Choroid plexus epithelial cell (primary cell): ENCODE measurements at places on chromosomes 1 and 21.

- DNase-seq, result no peak
Observed at GRCh38 chr1:219177363-219177762, 3.7 kb downstream of the LYPLAL1 start.

- no peak for DNase-seq
Observed at GRCh38 chr21:35451276-35451675, 402.2 kb upstream of the RUNX1 start.

- DNase-seq, result no peak
Observed at GRCh38 chr21:41295721-41296254, 20.8 kb upstream of the FAM3B start.

DNA sequence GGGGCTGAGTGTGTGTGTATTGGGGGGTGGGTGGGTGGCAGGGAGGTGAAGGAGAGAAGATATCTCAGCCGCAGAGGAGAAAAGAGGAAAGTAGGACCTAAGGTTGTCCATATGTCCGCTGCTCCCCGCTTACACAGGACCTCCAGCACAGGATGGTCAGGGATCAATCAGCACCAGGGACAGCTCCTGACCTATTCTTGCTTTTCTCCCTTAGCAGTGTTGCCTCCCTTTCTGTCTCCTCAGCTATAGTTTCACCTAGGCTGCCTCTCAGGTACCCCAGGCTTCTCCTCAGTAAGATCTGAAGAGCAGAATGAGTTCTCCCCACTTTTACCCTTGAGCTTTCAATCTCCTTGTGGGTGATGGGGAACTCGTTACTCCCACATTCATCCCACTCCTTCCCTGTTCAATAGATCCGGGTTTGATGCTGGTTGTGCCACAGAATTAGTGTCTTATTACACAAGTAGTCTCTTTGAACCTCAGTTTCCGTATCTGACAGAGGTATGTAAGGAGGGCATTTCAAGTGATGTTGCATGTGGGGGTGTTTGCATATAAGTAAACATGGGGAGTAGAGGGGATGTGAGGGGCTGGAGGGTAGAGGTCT is 1.4 kb upstream of the DPH2 start:
- DNase-seq, result peak; percentile 46

GRCh38 chr1:10631121-10631810 is 156.5 kb downstream of the PEX14 start:
- DNase-seq, result no peak

GRCh38 chr1:19423130-19423529 is 62.2 kb downstream of the CAPZB start:
- DNase-seq, result no peak

DNA sequence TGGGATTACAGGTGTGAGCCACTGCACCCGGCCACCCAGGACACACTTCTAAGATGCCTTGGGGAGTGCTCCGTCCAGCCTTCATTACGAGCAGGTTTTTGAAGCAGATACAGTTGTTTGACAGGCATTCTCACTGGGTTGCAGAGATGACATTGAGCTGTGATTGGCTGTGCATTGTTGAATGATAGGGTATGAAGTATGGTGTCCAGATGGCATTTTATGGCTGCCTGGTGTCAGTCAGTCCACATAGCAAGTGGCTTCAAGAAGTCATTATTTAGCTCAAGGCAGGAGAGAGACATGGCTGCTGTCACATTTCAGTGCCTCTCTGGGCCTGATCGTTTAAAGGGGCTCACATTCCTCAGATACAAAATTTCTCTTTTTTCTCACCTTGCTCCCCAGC is 14.8 kb upstream of the PADI2 start:
- DNase-seq, result no peak

DNA sequence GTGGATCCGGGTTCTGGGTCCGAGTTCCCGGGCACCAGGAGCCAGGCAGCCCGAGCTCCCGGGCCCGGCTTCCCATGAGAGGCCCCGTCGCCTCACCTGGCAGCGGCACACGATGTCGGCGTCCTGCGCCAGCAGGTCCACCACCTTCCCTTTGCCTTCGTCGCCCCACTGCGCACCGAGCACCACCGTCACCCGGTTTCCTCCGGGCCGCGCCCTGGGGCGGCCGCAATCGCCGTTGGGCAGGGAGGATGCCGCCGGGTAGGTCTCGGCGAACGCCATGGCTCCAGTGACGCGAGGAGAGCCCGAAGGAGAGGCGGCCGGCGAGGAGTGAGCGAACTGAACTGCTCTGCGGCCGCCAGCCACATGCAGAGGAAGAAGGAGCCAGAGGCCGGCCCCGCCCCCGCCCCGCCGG is at the start of gene ADSS2:
Gene ADSS2 (minus strand): TSS at position 371 of the 412 bp plus-strand sequence. CDS start 92 bp downstream, at position 279.
- no peak for DNase-seq

GRCh38 chr21:36803051-36803645 is 104.2 kb downstream of the SIM2 start:
- DNase-seq, result no peak

DNA sequence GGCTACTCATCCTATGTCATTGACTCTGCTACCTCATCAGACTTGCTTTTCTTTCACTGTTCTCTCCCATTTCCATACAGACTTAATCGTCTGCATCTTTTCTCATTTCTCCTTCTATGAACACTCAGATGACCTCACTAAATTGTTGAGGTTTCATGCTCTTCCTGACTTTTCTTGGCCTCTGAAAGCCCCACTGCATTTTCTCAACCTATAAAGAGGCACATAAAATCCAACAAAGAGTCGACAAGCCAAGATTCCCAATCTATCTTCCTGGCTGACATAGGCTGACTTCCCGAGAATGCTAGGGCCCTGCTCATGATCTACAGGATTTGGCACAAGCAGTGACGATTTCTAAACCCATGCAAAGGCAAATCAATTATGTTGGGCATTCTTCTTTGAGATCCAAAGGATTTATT is 280.8 kb upstream of the DPYD start:
- DNase-seq, result peak; percentile 62

DNA sequence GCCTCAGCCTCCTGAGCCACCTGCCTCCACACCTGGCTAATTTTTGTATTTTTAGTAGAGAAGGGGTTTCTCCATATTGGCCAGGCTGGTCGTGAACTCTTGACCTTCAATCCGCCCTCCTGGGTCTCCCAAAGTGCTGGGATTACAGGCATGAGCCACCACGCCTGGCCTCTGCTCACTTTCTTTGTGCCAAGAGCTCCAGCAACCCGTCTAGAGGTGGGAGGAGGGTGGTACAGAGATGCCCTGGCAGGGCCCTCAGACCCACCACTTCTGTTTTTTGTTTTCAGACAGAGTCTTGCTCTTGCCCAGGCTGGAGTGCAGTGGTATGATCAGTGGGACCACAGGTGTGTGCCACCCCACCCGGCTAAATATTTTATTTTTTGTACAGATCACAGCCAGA is 6.9 kb upstream of the SYNC start:
- no peak for DNase-seq

DNA sequence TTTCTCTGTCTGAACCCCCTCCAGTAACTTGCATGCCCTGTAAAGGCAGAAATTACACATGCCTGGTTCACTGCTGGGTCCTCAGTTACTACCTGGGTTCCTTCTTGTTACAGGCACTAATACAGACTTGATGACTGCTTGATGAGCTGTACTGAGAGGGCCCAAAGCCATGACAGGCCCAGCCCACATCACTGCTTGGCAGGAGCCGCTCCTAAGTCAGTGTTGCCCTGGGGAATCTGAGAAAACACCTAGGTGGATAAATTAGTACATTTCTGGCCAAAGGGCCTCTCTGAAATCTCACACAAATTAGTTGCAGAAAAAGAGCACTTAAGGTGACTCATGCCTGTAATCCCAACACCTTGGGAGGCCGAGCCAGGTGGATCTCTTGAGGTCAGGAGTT is 37.8 kb upstream of the IRF2BP2 start:
- no peak for DNase-seq

GRCh38 chr1:93814795-93815340 is 64.1 kb downstream of the DNTTIP2 start:
- DNase-seq, result no peak

DNA sequence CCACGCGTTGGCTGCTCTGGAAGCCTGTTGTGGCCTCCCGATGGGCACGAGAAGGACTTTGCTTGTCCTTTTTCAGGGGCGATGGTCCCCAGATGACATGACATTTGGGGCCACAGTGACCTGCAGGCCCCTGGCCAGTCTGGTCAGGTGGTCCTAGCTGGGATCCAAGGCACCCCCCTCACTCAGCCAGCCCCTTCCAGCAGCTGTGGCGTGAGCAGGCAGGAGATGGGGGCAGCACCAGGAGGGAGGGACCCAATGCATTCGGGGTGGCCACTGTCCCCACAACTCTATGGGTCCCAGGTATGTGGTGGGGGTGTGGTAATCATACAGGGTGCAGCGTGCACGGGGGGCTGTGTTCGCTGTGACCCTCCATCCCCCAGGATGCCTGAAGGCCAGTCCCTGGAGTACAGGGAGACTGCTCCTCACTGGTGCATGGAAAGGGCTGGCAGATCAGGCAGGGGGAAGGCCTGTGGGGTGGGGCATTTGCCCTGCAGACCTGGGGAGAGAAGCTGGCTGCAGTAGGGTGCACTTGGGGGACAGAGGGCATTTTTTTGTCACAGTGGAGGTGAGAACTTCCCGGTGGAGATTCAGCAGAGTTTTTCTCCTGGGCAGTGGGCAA is 31.7 kb downstream of the WNT3A start:
- DNase-seq, result no peak

DNA sequence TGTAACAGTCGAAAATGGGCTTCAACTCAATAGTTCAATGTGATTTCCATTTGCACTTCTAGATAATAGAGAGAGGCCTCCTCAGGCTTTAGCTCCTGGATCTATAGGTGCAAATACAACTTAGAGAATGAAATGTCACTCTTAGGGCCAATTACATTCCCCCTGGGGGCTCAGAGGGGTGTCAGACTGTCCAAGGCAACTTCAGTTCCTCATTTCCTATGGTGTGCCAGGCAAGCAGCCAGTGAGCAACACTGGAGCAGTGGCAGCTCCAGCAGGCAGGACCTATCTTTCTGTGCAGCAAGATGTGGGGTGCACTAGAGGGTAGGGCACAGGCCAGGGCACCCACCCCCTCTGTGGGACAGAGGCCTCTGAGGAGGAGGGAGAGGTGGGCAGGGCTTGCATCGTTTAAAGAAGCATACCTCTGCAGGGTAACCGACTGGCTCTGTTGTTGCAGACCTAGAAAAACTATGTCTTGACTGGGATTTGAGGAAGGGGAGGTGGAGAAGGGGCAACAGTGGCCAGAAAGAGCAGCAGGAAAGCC is 97.3 kb downstream of the SUSD4 start:
- no peak for DNase-seq

DNA sequence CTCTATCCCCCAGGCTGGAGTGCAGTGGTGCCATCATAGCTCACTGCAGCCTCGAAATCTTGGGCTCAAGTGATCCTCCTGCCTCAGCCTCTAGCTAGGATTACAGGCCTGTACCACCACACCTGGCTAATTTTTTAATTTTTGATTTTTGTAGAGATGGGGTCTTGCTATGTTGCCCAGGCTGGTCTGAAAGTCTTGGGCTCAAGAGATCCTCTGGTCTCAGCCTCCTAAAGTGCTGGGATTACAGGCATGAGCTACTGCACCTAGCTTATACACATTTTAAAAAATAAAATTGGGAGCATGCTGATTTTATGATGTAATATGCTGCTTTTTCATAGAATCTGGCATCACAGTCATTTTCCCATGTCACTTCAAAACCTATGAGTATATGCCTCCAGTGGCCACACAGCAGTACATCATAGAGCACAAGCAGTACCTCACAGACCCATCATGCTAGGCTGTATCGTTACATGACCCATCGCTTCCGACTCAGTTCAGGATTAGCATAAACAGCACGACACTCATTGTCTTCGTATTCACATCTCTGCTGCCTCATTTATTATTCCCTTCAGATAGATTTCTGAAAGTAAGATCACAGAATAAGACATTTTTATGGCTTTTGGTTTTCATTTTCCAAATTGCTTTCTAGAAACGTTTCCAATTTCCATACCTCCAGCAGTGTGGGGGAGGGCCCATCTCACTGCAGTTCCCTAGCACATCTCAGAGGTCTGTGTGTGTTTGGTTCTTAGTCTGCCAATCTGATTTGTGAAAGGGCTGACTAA is 35.9 kb upstream of the CCSAP start:
- no peak for DNase-seq

- peak; percentile 3 for DNase-seq
Observed at GRCh38 chr1:204945565-204945977, 74.9 kb downstream of the NFASC start.

DNA sequence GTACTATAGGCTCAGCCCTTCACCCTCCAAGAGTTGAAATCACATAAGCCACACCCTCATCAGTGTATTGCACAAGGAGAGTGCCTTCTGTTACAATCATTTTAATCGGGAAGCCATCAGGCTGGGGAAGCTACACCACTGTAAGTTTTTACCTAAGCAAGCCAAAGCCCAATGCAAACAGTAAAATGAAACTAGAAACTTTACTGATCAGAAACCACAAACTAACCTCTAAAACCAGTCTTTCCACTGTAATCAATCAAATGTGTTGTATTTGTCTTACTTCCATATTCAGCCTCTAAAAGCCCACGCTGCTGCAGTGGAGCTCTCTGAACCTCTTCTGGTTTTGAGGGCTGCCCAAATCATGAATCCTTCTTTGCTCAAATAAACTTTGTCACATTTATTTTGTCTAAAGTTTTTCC is 26.2 kb downstream of the CAPN8 start:
- DNase-seq, result no peak
